ENCODE measurements at places on chromosomes 4 and X.

DNA sequence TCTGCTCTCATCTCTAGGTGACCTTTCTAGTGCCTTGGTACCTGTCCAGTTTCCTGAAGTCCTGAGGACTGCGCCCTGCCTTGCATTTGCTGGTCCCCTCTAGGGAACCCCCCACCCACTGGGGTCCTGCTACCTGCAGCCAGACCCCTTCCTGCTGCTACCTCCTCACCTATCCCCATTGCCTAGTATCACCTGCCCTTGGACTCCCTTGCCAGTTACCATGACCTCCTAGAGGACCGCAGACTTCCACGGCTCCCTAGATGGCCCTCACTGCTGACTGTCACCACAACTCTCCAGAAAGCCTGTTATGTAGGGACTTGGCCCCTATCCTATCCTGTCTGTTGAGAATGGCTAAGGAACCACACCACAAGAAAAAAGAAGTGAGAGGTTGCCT is 166.6 kb downstream of the EFNB1 start:
- DNase-seq = no peak

- no peak for DNase-seq
Observed at GRCh38 chr4:142353149-142353738, 492.9 kb downstream of the INPP4B start.

- peak; percentile 59 for DNase-seq
Observed at GRCh38 chrX:19569121-19569805, 54.0 kb upstream of the MAP3K15 start.

GRCh38 chr4:1500231-1500965 is 94.2 kb upstream of the NKX1-1 start:
- no peak for DNase-seq

GRCh38 chrX:22220941-22221340 is 51.8 kb upstream of the CBLL2 start:
- DNase-seq = no peak
